Frontal cortex (tissue), 4 donors: ENCODE measurements at places on chromosomes 7 and 10. TPM values are rescaled to one million over a fixed set of nuclear protein-coding genes. Genes with fewer than 3 reads are reported as not detected.

The NODAL gene
- 2.0 TPM for total RNA-seq

The RNF148 gene
- total RNA-seq = 0.41 TPM

The GRB10 gene
- 48.5 TPM for total RNA-seq

The CHAT gene
- total RNA-seq = not detected

The TMEM176A gene
- 1.2 TPM for total RNA-seq

The PAX4 gene
- not detected for total RNA-seq

The PPP1R3C gene
- 37.9 TPM for total RNA-seq

The GPR22 gene
- total RNA-seq = 102 TPM

The FEZF1 gene
- total RNA-seq = not detected

The ACTL6B gene
- 163 TPM for total RNA-seq

The SERPINE1 gene
- under 0.01 TPM for total RNA-seq

The IGFBP3 gene
- 6.1 TPM for total RNA-seq

The POLR2J2 gene
- 1.2 TPM for total RNA-seq

The PRKG1 gene
- total RNA-seq = 15.5 TPM

The BCL7B gene
- total RNA-seq = 6.5 TPM

The KCNIP2 gene
- total RNA-seq = 12.6 TPM

The UNCX gene
- not detected for total RNA-seq

The PON1 gene
- total RNA-seq = not detected

The PVRIG gene
- total RNA-seq = not detected

The MOGAT3 gene
- not detected for total RNA-seq

The SPDYE3 gene
- total RNA-seq = not detected

The CFAP46 gene
- total RNA-seq = 2.0 TPM

The COL17A1 gene
- under 0.01 TPM for total RNA-seq

The HMX2 gene
- not detected for total RNA-seq

The HSPA14 gene
- 14.7 TPM for total RNA-seq

The WDFY4 gene
- 0.41 TPM for total RNA-seq

The COX19 gene
- 13.9 TPM for total RNA-seq

The AGBL3 gene
- 8.2 TPM for total RNA-seq
